ENCODE measurements at places on chromosomes 16 and 17.

GRCh38 chr16:57730771-57731730 is 4.5 kb upstream of the KATNB1 start:
- DNase-seq: no peak

GRCh38 chr17:48592577-48592976 is 1.0 kb downstream of the HOXB5 start:
- no peak for DNase-seq

GRCh38 chr16:2042171-2042985 is 5.3 kb downstream of the NTHL1 start:
- no peak for DNase-seq

DNA sequence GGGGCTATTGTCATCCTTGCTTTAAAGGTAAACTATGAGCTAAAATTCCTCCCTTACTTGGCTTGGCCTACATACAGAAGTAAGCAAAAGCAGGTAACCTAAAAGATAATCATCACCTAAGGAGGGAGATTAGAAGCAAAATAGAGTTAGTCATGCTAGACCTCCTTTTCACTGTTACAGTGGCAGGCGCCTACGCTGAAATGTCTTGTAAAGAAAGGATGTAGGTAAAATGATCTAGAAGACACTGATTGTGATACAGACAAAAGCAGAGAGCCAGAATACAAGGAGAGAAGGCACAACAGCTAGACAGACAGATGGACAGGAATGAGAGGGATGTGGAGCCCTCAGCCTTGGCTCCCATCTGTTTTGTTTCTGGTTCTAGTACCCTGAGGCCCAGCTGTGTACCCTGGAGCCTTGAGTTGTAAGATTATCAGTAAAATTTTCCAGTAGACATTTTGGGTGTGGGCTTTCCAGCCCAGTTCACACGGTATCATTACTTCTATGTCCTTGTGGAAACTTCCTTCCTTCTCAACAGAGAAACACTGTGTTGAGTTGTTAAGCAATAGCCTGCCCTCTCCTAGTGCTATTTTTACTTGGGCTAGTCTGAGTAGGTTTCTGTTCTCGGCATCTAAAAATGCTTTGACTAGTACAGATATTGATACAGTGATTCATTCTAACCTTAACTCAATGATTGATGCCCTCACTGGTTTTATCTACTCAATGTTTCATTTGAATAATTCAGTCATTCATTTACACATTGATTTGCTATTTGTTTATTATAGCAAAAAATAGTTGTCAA is 7.7 kb upstream of the C16orf78 start:
- DNase-seq: no peak

DNA sequence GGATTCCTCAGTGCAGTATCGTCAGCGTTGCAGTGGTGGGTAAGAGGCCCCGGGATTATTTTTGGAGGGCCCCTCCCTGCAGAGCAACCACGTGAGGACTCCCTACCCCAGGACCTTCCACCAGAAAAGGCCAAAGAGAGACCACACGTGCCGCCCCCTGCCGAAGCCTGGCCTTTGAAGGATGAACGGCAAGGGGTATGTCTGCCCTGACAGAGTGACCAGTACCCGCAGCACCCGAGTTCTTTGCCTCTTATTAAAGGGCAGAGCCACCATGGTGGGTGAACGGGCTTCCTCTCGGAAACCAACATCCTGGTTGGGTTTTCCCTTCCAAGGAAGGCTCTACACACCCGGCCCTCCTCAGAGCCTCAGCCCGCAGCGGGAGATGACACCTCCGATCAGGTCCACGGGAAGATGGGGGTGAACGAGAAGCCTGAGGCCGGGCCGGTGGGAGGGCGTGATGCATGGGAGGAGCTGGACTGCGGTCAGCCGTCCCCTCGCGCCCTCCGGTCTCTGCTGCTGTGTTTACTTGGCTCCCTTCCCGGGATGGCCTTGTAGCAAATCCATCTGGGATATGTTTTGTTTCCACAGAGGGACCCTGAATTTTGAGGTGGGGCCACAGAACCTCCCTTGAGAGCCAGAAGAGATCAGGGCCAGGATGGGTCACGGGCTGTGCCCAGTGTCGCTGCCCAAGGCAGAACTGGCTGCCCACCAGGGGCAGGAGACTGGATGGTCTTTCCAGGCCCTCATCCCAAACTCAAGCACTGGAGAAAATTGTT is 49.1 kb downstream of the TBC1D16 start:
- peak; percentile 49 for DNase-seq

DNA sequence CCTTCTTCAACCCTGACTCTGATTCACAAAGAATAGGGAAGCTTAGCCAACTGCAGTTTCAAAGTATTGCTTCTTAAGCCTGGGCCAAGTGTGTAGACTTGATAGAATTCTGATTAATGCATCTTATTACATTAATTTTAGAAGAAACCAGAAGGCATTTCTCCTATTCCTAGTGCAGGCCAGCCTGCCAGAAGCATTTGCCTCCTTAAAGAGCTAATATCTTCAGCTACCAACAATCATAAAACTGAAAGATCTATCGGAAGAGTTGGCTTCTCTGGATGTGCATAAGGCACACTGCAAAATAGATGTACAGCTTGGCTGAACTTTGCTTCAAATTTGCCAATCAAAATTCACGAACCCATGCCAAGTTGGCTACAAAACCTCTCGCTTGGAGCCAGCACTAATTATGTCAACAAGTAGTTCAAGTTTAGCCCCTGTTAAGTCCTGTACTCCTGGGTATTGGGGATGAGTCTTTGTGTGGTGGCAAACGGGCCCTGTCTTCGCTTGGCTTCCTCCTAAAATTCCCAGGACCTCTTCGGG is 717.8 kb downstream of the WWOX start:
- no peak for DNase-seq

DNA sequence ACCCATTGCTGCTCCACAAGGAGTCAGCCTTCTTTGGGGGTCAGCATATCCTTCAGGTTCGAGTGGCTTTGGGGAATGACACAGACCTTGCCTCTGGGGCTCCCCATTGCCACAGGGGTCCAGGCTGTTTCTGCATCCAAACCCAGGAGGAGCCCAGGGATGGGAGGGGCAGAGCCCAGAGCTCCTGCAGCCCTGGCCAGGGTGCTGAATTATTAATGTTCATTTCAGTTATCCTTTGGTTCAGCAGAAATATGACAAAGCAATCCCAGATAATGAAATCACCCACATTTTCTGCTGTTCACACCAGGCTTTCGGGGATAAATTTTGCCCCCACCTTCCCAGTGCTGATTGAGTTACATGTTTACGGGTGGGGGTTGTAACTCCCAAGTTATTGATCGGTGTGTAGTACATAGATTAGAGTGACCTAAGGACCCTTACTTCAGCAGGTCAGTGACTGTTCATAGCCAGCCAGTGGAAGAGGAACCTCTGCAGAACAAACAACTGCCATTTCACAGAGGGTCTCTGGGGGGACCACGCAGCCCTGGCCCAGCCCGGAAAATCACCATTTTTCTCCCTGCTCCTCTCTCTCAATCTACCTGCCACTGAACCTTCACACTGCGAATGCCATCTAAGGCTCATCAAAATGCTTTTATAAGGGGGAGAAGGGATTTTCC is 240.3 kb upstream of the N4BP1 start:
- no peak for DNase-seq

- DNase-seq: no peak
Measured at GRCh38 chr17:19621697-19622096, 26.9 kb upstream of the ALDH3A2 start.

DNA sequence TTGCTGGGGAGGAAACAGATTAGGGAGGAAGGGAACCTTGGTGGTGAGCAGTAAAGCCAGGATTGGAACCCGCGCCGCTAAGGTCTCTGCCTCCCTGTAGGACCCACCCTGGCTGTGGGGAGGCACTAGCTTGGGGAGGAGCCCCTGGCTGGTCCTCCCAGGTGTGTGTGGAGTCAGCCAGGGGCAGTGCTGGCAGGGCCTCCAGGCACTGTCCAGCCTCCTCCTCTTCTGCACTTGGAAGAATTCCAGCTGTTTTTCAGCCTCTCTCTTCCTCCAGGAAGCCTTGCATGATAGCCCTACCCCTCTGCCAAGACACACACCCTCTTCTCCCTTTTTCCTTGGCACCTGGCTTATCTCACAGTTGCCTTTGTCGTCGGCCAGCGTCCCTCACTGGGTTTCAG is 34.8 kb downstream of the TMEM235 start:
- no peak for DNase-seq

DNA sequence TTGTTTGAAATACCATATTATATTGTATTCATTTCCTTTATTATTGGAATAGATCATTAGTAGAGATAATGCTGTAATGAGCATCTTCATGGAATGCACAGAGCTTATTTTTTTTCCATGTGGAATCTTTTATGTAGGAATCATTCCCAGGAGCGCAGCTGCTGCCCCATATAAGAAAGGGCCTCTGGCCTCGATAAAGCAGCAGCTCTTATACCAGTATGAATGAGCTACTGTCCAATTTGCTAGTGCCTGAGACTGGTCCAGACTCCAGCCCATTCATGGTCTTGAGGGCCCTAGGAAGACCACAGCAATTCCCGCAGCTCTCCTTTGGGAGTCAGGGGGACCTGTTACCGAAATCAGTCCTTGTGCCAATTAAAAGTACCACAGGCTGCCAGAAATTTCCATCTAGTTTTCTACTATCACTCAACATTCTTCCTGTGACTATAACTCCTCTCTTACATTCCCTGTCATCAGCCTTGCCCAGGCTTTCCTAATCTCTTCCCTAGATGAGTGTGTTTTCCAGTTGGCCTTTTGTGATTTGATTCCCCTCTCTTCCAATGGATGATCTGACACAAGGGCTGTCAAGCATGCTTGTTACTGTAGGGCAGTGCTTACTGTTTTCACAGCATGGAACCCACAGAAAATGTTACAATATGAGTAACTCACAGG is 1.9 kb downstream of the ZNF843 start:
- no peak for DNase-seq
